ENCODE measurements at places on chromosomes 6 and 20.

DNA sequence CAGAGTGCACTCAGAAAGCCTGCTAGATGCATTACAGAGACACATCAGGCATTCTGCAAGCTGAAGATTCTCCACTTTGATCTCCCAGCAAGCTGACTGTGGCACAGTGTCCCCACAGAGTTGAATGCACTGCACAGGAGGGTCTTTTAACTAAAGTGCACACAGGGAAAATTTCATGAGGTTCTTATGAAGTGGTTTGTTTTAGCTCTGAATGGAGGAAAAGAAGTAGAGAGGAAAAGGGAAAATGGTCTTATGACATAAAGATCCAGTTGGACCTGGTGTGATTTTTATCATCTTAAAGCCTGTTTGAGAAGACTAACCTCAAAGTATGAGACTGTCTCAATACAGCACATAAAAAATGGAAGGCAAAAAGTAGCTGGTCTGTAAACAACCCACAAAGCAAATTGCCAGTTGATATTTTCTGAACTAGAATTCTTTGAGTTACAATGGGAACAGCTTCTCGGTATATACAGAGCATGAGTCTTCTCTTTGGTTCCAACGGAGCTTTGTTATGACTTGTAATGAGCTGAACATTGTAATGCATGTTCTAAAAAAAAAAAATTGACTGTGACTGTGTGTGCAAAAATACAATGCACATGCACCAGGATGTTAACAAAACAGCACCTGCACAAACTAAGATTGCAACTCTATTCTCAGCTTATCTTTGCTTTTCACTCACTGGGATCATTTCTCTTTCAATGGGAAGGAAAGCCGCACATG is 383.0 kb upstream of the ID4 start:
- DNase-seq: no peak

DNA sequence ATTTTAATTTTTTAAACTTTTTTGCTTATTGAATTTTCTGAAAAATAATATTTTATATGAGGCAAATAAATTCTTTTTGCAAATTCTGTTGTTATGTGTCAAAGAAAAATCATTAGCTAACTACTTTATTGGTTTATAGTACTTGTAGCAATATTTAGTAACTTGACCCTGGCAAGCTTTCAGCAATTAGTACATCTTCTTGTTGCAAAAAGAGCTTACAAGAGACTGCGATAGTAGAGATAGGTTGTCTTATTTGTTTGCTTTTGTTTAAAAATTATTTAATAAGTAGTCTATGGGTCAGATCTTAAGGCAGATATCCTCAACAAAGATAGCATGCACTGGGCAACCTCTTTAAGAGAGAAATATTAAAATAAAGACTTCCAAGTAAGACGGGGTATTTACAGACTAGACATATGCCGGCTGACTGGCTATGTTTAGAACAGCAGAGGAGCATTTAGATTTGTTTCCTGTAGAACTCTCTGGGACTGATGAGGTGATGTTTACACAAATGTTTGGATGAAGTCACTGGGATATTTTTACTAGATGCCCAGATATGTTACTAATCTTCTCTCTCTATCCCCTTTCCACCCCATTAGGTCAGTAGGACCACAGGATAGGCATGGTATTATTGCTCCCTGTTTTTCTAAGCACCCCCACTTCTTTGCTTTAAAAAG is 25.0 kb downstream of the VGLL2 start:
- no peak for DNase-seq

GRCh38 chr20:32621071-32621890 is 36.1 kb upstream of the NOL4L start:
- no peak for DNase-seq

DNA sequence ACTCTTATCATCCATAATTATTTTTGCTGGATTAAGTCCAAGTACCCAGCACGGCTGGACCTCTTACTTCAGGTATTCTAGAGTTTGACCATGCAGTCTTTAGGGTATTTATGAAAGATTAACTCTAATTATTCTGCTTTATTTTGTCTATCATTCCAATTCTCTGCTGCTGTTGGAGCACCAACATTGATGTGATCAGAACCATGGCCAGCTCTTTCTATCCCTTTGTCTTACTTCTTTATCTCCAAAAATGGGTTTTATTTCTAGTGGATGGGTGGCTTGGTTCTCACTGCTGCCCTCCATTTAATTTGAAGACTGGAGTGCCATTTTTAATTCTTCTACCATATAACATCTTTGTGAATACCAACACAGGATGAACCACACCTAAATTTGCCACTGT is 704.3 kb downstream of the FRK start:
- no peak for DNase-seq

GRCh38 chr6:99330159-99330558 is 19.3 kb downstream of the FAXC start:
- peak; percentile 15 for DNase-seq

Data from stimulated activated CD4-positive, alpha-beta T cell treated with anti-CD3 and anti-CD28 coated beads, Interleukin-1b, Interleukin-23, amount 100 ng/mL, for 1 hour (primary cell).